ENCODE measurements at places on chromosomes 13 and 19.

DNA sequence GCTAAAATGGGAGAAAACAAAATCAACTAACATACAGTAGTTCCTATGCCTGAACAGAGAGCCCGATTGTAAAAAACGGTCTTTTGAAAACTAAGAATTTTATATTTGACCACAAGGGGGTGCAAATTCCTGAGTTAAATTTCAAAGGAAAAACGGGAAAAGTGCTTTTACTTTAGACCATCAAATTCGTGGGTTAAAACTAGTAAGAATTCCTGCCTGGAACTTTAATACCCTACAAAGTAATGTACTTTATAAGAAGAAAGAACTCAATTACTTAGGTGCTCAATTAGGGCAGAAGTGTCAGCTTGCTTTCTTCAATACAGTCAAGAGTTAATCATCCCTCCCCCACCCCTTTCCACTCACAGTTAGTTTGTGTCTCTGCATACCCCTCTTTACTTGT lies 69.8 kb downstream of the KCNRG start:
- no peak for DNase-seq

GRCh38 chr19:40724315-40724714 lies 7.4 kb downstream of the ITPKC start:
- no peak for DNase-seq

- DNase-seq: no peak
Observed at GRCh38 chr19:30161021-30161655, 211.0 kb upstream of the ZNF536 start.

GRCh38 chr13:29782798-29783197 lies 67.6 kb downstream of the UBL3 start:
- no peak for DNase-seq

DNA sequence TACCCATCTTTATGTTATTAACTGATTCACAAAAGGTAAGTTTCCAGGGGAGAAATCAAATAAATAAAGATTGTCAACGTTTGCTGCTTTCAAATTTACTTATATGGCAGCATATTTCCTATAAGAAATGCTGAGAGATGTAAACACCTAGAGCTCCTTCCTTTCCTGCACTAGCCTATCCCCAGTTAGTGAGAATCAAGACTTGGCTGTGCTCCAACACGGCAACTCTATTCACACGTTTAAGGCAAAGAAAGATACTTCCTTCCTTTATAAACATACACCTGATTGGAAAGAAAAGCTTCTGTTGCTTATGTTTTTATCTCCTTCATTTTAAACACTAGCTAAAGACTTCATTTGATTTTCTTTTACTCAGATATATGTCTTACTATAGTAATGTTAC lies 107.0 kb downstream of the PCDH9 start:
- no peak for DNase-seq

DNA sequence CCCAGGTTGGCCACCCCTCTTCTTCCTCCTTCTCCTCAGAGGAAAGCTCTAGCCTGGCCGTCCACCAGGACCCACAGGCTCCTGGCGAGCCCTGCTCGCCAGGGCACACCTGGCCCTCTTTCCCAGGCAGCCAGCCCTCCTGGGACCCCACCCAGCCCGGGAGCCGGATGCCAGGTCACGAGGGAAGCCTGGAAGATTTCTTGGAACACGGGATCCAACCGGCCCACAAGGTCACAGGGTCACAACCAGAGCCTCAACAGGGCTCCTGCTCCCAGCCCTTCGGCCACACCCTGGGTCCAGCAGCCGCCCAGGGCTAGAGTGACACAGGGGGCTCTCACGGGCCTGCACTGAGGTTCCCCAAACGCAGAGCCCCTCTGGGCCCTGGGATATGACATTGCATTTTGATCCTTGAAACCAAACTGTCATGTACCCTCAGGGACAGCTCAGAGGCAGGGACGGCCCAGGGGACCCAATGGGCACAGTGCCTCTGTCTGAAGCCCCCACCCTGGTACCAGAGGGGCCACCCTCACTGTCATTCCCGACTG lies 5.5 kb downstream of the MKNK2 start:
- DNase-seq: no peak

DNA sequence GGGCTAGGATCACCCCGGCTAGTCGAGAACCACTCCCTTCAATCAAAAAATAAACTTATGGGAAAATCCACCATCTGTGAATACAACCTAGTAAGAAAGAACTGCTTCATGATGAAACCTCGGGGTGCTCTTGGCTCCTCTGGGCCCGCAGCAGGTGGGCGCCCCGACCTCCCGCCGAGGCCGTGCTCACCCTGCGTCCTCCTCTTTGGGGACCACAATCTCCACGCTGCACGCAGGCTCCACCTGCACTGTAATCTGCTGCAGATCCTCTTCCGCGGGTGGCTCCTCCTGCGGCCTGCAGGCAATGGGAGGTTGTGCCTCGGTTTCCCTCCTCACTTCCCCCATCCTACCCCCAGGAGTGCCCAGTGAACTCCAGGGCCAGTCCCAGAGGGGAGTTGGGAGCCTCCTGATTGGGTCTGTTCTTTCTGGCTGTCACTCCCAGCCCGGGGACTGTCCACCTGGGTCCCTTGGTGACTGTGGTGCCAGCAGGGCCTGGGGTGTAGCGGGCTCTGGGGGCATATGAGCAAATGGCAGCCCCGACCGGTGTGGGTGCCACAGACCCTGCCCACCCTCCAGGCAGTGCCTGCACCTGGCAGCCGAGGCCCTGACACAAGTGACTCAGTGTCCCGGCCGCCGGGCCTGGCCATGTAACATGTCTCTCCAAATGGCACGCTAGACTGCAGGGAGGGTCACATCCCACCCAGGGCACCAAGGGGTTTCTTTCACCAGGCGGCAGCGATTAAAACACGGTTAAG lies 15.1 kb upstream of the CACTIN start:
- no peak for DNase-seq

DNA sequence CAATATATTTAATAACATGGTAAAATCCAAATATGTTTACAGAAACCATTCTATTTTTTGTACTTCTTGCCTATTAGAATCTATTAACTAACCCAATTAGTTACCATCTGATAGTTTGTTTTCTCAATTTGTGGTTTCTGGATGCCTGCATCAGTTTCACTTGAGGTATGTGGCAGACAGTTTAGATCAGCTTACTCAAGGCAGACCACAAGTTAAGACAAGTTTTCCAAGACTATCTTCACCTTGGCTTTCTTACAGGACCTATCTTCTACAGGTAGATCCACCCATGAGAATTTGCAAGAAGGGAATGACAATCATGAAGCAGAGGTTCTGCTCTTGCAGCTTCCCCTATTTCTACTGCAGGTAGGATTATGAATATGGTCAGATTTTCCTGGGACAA lies 458.6 kb downstream of the DACH1 start:
- no peak for DNase-seq

DNA sequence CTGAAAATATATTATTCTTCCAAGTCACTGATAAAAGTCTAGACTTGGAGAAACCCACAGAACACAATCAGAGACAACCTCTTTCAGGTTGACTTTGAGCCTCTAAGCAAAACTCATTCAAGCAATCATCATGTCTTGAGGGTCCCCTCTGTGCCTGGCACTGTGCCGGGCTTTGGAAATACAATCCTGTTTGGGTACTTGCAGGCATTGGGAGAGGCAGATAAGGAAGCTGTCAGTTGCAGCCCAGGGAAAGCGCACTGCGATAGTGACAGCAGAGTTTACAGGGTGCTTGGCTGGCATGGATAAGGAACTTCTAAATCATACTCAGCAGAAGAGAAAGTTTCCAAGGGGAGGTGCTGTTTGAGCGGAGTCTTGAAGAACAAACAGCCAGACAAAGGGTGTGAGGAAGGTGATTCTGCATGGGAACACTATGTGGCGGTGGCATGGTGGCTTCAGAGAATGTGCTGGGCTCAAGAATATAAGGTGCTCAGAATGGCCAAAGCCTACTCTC lies 9.1 kb downstream of the SERP2 start:
- no peak for DNase-seq

GRCh38 chr19:40932008-40932959 lies 50.3 kb upstream of the CYP2A7 start:
- DNase-seq: no peak

DNA sequence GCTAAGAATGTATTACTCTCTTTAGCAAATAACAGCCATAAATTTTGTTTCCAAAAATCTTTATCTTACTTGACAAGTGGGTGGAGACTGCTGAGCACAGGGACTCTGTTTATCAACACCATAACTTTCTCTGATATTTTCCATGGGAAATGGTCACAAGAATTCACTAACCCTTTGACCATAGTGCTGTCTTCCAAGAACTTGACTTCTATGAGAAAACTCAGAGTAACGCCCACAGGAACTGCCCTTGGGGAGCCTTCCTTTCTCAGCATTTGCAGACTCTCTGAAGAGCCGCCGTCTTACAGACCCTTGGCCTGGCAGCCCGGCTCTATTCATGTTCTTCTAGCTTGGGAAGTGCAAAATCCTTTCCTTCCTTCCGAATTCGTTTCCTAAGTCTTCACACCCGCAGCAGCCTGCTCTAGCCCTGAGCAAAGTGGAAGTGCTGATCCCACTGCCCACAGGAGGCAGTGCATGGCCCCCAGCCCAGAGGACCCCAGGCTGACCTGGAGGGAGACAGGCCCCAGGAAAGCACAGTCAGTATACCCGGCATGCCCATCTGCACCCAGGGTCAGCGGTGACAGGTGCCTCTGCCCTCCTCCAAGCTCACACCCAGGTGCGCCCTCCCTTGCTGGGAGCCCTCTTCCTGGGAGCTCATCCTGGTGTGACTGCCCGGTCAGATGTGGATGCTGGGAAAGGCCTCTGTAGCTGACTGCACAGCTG lies 10.2 kb downstream of the GAS6 start:
- DNase-seq: no peak

DNA sequence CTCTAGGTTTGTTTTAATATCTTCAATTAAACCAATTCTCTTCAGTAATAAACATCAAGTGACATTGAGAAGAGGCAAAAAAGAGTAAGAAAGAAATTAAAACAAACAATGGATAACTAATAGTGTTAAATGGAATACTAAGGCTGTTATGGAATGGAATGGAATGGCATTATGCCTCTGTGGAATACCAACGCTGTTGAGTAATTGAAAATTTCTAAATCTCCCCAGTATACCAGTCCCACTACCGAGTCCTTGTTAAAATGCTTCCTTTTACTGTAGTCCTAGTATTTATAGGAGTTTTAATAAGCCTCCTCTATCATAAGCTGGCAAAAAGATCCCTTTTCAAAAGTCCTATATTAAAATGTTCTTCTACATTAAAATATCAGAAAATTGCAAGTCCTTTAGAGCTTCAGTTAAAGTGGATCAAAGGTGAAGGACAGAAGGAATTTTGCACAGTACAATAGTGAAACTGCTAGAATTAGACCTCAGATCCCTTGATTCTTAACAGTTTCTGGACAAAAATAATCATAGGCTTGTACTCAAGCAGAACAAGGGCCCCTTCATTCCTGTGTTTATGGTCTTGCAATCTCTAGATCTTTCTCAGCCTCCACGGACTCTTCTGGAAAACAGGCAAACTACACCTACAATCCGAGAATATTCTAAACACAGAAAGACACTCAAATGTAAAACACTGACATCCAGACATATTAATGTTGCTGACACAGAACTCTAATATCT lies 128.2 kb downstream of the PCDH9 start:
- no peak for DNase-seq

- DNase-seq: no peak
Observed at GRCh38 chr13:107992542-107992941, 222.8 kb downstream of the LIG4 start.

DNA sequence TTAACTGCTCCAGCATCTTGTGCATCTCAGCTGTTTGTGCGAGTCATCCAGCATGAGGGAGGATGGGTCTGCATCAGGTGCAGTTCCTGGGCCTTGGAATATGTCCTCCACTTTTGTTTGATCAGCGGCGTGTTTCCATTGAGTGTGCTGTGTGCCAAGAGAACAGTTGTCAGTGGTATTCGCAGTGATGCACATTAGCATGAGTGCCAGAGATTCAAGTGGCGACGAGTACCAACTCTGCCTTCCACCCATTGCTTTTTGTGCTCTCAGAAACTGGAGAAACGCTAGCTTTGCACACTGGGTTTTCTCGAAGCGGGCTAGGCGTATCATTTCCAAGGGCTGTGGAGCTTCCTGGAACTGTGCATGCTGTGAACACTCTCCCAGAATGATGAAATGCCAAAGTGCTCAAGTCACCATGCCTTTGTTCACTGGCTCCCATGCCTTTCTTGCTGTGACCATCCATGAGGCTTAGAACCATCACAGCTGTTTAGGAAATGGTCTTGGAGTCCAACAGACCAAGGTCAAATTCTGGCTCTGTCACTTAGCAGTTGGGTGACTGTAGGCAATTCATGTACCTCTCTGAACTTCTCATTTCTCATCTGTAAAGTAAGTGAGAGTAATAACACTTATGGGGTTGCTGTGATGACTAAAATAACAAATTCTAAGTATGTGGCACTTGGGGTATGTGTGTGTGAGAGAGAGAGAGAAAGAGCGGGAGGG lies 18.4 kb downstream of the LRCH1 start:
- DNase-seq: no peak

DNA sequence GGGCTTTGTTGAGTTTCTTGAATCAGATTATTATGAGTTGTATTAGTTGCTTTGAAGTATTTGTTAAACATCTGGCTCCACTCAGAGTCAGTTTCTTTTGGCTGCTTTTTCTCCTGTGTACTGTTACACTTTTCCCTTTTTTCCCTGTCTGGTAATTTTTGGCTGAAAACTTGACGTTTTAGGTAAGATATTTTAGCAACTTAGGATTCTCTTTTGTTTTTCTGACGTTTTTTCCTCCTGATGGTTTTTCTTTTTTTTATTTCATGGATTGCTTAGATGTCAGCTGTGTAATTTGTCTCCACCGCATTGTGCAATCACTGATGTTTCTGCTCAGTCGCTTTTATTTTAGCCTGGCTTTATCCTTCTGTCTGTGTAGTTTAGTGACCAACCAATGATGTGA lies 20.7 kb downstream of the RFC3 start:
- no peak for DNase-seq

GRCh38 chr13:95156208-95156607 lies 145.0 kb downstream of the ABCC4 start:
- peak; percentile 29 for DNase-seq

DNA sequence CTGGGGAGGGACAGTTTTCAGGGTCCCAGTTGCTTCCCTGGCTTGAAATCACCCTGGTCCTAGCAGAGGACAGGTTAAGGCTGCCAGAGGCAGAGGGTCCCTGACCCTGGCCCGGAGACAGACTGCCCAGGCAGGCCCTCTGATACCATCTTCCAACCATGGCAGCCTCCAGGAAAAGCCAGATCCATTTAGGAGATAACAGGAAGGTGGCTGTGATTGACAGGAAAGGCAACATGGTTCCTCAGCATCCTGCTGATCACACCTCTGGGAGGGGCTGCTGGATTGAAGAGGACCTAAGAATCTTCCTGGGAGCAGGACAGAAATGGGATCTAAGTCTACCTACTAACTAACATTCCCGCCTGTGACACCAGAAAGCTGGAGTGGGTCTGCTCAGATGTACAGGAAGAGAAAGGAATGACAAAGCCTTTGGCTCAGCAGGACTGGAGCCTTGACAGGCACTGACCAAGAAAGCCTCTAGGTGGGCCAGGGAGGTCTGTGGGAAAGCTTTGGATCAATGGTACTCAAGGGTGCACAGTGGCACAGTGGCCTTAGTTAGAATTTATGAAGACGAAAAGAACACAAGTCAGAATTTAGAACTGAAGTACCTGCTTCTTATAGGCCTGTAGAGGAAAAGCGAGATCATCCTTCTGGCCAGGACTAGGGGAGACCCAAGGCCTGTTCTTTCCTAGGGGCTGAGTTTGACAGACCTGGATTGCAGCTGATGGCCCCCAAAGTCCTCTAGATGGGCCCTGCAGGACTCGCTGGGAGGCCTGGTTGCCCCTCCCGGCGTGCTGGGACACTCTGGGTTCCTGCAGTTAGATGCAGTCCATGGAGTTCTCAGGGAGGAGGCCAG lies 2.3 kb upstream of the PRKACA start:
- no peak for DNase-seq
